Activated CD4-positive, alpha-beta T cell treated with anti-CD3 and anti-CD28 coated beads, Interleukin-2, amount 50 U/mL, for 1 hour (primary cell): ENCODE measurements at places on chromosomes 7 and 10.

GRCh38 chr10:16493884-16494536 lies 27.7 kb downstream of the C1QL3 start:
- no peak for DNase-seq

GRCh38 chr7:101586906-101587677 lies 42.0 kb downstream of the MYL10 start:
- DNase-seq = no peak

GRCh38 chr7:96238474-96238873 lies 83.4 kb downstream of the SLC25A13 start:
- DNase-seq = no peak

- no peak for DNase-seq
Measured at GRCh38 chr7:88344956-88345832, 38.5 kb upstream of the STEAP4 start.

DNA sequence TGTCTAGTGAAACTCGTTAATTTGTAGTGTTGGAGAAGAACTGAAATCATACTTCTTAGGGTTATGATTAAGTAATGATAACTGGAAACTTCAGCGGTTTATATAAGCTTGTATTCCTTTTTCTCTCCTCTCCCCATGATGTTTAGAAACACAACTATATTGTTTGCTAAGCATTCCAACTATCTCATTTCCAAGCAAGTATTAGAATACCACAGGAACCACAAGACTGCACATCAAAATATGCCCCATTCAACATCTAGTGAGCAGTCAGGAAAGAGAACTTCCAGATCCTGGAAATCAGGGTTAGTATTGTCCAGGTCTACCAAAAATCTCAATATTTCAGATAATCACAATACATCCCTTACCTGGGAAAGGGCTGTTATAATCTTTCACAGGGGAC lies 187.6 kb downstream of the CFTR start:
- no peak for DNase-seq

- DNase-seq = no peak
Measured at GRCh38 chr7:27606270-27607209, 56.1 kb downstream of the HIBADH start.

DNA sequence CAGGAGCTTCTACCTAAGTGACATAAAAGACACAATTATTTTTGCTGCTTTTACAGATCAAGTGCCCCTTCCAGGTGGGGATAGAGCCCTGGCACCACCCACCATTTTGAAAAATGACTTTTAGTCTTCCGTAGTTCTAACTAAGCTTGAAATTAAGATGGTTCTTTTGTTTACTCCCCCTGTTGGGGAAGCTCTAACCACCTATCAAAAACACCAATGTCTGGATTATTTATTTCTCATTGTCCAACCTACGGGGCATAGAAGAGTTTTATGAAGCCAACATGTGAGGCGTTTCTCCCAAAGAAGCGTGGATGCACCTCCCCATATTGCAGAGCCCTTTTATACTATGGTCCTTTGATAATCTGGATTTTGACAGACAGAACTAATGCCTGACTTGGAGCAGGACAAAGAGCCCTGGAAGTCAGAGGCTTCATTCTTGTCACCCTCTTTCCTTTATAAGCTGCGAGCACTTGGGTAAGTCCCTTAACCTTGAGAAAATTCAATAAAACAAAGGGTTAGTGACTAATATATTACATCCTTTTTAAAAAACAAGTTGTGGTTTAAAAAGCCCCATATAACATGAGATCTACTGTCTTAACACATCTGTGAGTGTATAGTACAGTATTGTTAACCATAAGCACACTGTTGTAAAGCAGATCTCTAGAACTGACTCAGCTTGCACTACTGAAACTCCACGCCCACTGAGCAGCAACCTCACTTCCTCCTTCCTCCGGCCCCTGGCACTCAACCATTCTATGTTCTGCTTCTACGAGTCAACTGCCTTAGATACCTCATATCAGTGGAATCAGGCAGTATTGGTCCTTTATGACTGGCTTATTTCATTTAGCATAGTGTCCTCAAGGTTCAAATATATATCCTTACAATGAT lies 67.5 kb downstream of the ATXN7L1 start:
- peak; percentile 57 for DNase-seq
